Cerebellar nuclear complex (tissue), 1 donor: ENCODE measurements at places on chromosomes 7 and 10.

DNA sequence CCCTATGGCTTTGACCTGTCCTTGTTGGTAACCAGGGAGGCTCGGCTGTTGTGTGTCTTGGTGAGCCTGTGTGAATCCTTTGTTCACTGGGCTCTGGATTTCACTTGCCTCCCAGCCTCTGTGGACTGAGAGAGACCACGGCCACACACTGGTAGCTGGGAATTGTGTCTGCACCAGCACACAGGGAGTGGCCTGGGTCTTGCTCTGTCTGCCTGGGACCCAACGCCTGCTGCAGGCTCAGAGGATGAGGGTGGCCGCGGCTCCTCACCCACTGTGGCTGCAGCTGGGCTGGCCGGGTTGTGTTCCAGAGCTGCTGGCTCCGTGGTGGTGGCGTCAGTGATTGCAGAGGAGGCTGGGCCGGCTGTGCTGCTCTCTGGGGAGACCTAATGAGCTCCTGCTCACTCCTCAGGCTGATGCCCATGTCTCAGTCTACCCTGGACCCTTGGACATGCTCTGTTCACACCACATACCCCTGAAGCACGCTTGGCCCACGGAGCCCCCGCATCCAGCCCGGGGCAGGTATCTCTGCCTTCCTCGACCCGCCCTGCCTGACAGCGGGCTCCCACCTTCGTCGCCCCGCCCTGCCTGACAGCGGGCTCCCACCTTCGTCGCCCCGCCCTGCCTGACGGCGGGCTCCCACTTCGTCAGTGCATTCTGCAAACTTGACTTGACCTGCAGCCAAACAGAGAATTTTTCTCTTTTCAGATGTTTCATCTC is 328.5 kb downstream of the ADARB2 start:
- no peak for DNase-seq

- DNase-seq, result no peak
Measured at GRCh38 chr7:120732256-120732655, 125.7 kb downstream of the TSPAN12 start.

GRCh38 chr7:80413383-80413945 is 98.4 kb downstream of the GNAT3 start:
- no peak for DNase-seq

- DNase-seq, result no peak
Measured at GRCh38 chr7:46186131-46186530, 265.1 kb upstream of the IGFBP3 start.

- no peak for DNase-seq
Measured at GRCh38 chr7:96080027-96080426, 241.9 kb downstream of the SLC25A13 start.

DNA sequence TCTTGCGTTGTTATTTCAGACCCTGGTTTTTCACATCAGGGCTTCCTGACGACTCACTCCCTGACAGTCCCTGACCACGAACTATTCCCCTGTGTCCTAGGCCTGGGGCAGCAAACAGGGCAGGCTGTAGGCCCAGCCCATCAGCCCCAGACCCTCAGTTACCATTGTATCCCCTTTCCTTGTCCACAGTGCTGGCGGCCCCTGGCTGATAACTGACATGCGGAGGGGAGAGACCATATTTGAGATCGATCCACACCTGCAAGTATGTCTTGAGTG is 50.5 kb upstream of the TRIM8 start:
- no peak for DNase-seq

- no peak for DNase-seq
Measured at GRCh38 chr10:59711871-59712494, 2.3 kb upstream of the SLC16A9 start.

DNA sequence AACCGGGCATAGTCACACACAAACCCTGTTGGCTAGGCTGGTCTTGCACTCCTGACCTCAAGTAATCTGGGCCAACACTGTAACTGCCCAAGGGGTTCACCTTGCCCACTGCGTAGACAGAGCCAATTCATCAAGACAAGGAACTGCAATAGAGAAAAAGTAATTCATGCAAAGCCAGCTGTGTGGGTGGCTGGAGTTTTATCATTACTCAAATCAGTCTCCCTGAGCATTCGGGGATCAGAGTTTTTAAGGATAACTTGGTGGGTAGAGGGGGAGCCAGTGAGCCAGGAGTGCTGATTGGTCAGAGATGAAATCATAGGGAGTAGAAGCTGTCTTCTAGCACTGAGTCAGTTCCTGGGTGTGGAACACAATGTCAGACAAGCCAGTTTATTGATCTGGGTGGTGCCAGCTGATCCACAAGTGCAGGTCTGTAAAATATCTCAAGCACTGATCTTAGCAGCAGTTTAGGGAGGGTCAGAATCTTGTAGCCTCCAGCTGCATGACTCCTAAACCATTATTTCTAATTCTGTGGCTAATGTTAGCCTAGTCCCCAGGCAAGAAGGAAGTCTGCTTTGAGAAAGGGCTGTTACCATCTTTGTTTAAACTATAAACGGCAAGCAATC is 15.6 kb upstream of the FXYD4 start:
- no peak for DNase-seq

DNA sequence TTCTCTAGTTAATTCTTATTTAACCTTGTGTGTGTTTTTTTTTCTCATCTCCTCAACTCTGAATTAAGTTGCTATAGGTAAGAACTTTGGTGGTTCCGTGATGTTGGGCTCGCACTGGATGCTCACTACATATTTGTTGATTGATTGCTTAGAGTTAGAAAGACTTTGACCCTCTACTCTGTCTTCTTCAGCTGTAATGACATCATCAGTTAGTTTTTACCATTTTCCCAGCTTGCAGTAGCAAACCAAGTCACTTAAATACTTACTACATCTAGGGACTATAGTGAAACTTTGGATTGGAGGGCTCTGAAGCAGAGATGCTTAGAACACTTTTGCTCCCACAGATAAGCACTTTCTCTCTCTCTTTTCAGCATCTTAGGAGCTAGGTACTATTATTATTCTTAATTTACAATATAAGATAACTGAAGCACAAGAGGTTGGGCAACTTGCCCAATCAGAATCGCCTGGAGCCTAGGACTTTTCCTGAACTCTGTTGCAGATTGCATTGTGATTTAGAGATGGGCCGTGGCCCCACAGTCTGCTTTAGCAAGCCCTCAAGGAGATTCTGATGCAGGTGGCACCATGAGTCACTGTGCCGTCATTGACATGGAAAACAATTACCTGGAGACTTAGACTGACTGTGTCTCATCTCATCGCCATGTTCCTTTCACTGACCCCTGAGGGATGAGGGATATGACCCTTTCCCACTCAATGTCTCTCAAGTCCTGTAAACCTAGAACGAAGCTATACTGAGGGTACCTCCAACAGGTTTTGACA is 471.9 kb upstream of the PODXL start:
- DNase-seq, result no peak

GRCh38 chr10:47402641-47403301 is 18.7 kb upstream of the ZNF488 start:
- DNase-seq, result no peak

DNA sequence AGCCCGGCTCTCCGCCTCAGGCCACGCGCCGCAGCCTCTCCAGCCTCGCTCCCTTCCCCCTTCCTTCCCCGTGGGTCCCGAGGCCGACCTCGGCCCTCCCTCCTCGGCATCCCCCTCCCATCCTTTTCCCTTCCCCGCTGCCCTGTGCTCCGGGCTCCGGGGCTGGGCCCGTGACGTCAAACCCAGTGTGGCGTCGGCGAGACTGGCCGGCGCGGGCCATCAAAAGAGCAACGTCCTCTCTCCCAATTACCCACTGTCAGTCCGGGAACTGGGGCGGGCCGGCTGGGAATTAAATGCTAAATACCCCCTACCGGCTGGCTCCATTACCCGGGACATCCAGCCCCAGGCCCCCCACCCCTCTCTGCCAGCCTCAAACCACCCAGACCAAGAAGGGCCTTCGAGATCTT is 2.6 kb upstream of the GATA3 start:
- no peak for DNase-seq

GRCh38 chr7:53013925-53014324 is 21.5 kb upstream of the POM121L12 start:
- DNase-seq, result no peak
